ENCODE measurements at places on chromosomes 6 and 20. TPM values are rescaled to one million over a fixed set of nuclear protein-coding genes. Genes with fewer than 3 reads are reported as not detected.

GRCh38 chr6:135531954-135532490 is 34.5 kb upstream of the AHI1 start:
- no peak for DNase-seq

- no peak for DNase-seq
These were observed 2.9 kb upstream of the SOD2 start for GRCh38 chr6:159695984-159696383.

DNA sequence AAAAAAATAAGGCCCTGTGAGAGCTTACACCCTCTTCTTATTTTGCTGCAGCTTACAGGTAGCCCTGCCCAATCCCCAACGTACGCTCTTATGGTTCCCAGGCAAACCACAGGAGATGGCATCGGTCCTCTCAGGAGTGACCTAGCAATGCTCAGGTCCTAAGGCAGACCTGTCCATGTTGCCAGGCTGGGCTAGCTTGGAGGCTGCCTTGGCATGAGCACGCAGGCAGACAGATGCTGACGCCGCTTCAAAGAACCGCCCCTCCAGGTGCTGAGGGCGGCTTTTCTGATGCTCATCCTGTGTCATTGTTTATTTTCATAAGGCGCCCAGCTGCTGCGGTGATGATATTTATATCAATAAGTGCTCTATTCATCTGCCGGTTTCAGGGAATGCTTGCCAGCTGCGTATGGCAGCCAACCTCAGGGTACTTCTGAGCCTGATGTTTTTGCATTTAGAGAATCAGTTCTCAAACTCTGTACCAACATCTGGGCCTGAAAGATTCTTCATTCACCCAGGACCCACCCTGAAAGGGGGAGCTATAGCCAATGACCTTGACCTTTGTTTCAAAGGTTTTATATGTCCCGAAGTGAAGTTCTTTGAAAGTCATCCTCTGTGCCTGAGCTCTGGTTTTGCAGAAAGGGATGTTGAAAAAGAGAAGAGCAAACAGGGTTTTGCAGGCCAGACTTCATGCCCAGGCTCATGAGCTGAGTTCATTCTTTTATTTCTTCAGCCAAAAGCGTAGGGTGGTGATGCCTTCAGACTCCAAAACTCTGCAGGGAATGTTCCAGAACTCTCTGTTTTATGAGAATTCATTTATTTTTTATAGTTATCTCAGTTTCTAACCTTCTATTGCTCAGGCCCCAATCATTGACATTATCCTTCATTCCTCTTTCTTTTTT is 475.6 kb upstream of the CHD6 start:
- DNase-seq: no peak

GNMT gene
- total RNA-seq: not detected

BHLHE23 gene
- total RNA-seq: not detected

GRCh38 chr6:6006428-6007365 is at the start of gene NRN1:
Gene NRN1 (minus strand): TSS chr6:6006925. CDS start chr6:6006749, 176 bp downstream.
- peak; percentile 24 for DNase-seq

GRCh38 chr6:1963596-1963995 is 281.8 kb downstream of the GMDS start:
- DNase-seq: no peak

GRCh38 chr6:148107911-148108310 is 234.7 kb upstream of the SASH1 start:
- no peak for DNase-seq

All from activated naive CD4-positive, alpha-beta T cell treated with anti-CD3 and anti-CD28 coated beads for 36 hours (primary cell).